ENCODE measurements at places on chromosomes 7 and 10. TPM values are rescaled to one million over a fixed set of nuclear protein-coding genes. Genes with fewer than 3 reads are reported as not detected.

DNA sequence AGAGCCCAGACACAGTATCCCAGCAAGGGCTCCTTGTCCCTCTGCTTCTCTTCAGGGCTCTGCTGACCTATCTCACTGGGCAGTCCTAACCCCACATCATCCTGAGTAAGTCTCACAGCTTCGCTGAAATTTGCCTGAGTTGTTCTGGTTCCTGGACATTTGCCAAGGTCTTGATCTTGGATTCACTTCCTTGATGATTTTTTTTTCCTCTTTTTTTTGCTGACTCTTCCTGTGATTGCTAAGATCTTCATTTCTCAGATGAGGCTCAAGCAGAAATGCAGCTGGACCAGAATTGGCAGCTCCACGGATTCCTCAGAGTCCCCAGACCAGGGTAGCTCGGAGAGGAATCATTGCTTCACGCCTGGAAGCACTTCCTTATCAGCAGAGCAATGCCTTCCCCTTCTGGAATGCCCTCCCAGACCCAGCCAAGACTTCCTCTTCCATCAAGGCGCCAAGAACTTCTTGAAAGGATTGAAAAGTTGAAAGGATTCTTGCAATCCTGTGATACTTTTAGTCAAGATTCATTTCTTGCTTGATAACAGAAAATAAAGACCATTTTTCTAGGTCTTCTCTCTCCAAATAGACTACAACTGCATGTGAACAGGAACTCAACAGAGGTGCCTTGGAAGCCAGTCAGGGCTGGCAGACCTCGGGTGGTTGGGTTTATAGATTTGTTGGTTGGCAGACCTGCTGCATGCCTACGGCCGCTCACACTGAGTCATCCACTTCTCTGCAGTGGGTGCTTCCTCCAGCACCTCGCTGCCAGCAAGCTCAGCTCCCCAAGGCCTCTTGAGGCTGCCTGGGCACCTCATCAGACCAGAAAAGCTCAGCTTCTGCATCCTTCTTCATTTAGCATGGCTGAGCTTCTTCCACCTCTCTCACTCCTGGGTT is 8.8 kb upstream of the AFAP1L2 start:
- no peak for DNase-seq

DNA sequence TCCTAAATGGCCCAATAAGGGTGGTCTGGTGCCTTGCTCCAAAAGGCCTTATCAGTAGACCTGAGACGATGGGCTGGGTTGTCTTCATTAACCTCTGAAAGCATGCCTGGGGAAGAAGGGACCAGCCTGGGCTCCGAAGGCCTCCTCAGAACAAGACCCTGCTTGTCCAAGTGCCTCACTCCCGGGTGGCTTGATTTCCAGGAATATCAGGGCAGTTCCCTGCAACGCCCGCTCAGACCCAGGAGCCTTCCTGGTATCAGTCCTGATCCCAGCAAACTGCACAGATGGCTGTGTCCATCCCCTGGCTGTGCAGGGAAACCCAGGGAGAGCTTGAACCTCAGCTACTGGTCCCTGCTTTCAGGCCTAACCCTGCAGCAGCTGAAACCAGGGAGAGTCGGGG is 49.9 kb upstream of the CUX1 start:
- no peak for DNase-seq

DNA sequence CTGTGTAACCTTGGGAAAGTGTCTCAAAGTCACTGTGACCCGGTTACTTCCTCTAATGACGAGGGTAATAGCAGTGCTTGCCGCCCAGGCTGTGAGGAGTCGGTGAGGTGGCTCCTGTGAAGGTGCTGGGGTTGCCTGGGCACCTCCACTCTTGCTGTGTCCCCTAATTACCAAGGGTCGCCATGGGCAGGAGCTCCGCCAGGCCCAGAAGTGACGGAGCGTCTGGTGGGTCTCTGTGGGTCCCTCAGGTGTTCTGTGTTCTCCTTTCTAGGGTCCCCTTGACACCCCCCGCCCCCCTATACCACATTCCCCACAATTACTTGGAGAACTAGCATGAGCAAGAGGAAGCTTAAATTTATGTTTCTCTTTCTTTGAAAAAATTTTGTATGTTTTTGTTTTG is 161.5 kb downstream of the WDR37 start:
- no peak for DNase-seq

DNA sequence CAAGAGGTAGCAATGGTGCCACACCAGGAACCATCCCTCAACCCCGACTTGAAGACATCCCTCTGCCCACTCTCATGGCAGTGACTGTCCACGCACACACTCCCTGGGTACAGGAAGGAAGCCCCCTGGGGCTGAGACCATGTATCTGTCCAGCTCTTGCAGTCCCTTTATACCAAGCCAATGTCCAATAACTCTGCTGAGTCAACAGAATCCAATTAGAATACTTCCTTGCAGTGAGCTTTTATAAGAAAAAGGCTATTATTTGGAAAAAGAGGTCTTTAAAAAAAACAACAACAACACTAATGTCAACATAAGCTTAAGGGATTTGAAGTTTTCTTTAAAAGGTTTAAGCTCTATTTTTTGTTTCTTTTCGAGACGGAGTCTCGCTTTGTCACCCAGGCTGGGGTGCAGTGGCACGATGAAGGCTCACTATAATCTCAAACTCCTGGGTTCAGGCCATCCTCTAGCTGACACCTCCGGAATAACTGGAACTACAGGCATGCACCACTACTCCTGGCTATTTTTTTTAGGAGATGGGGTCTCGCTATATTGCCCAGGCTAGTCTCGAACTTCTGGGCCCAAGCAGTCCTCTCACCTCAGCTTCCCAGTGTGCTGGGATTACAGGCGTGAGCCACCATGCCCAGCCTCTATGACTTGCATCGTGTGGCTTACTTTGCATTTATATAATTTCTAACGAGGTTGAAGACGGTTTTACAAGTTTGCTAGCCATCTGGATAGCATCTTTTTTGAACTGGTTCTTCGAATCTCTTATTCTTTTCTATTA is 7.5 kb downstream of the BNIP3 start:
- DNase-seq: no peak

DNA sequence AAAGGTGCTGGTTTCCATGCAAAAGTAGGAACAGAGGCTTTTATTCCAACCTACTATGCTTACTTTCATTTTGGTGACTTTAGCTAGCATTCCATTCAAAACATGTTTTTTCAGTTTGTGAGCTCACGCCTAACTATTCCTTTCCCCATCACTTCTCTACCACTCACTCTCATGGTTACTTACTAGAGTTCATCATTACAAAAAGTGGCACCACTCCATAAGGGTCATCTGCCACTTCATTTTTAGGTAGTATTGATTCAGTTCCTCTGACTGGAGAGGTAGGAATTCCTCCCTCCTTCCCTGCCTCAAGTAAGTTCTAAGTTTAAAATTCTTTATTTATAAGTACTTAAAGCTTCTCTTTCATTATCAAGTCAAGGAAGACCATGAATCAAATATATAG is 543.1 kb downstream of the HTR7 start:
- DNase-seq: no peak

GRCh38 chr10:67242528-67242927 is 316.7 kb downstream of the LRRTM3 start:
- no peak for DNase-seq

DNA sequence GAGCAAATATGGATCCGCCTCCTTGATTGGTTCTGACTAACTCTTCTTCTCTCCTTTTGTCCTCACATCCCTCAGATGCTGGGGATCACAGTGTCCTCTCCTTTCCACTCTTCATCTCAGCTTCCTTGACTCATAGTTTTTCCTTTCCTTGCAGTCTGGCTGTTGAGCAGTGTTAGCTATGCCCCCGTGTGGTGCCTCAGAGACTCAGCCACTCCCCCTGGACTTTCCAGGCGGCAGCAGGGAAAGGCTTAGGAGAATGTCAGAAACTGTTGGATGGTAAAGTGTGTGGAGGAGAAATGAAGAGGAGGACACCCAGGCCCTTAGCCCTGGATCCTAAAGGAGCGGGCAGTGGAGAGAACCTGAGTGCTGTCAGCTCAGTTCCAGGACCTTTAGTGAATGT is 267.5 kb downstream of the CELF2 start:
- no peak for DNase-seq

- DNase-seq: no peak
These were observed 202.7 kb downstream of the EBF3 start for GRCh38 chr10:129761197-129761972.

- DNase-seq: peak; percentile 36
These were observed 4.6 kb downstream of the TRPV6 start for GRCh38 chr7:142880876-142881505.

- no peak for DNase-seq
These were observed 199.7 kb downstream of the MLLT10 start for GRCh38 chr10:21733710-21734109.

- DNase-seq: no peak
These were observed 30.7 kb upstream of the INPP5A start for GRCh38 chr10:132506711-132507408.

GRCh38 chr7:72080341-72080766 is 331.8 kb downstream of the CALN1 start:
- no peak for DNase-seq

Gene GOLGA7B
- total RNA-seq: 0.30 TPM

Gene EEPD1
- total RNA-seq: 1.3 TPM

Gene KLLN
- total RNA-seq: 0.35 TPM

Gene SPDYE16
- 0.24 TPM for total RNA-seq

Gene CCM2
- 35.9 TPM for total RNA-seq

Gene HGF
- not detected for total RNA-seq

Gene DOCK1
- 0.14 TPM for total RNA-seq

Gene EN2
- total RNA-seq: not detected

Gene TMEM176A
- total RNA-seq: 0.20 TPM

Gene SPDYE1
- total RNA-seq: not detected

All from activated T-cell treated with anti-CD3 and anti-CD28 coated beads, Interleukin-2, amount 50 U/mL, for 4 hours (primary cell).